ENCODE measurements at places on chromosomes 11 and 22. TPM values are rescaled to one million over a fixed set of nuclear protein-coding genes. Genes with fewer than 3 reads are reported as not detected.

DNA sequence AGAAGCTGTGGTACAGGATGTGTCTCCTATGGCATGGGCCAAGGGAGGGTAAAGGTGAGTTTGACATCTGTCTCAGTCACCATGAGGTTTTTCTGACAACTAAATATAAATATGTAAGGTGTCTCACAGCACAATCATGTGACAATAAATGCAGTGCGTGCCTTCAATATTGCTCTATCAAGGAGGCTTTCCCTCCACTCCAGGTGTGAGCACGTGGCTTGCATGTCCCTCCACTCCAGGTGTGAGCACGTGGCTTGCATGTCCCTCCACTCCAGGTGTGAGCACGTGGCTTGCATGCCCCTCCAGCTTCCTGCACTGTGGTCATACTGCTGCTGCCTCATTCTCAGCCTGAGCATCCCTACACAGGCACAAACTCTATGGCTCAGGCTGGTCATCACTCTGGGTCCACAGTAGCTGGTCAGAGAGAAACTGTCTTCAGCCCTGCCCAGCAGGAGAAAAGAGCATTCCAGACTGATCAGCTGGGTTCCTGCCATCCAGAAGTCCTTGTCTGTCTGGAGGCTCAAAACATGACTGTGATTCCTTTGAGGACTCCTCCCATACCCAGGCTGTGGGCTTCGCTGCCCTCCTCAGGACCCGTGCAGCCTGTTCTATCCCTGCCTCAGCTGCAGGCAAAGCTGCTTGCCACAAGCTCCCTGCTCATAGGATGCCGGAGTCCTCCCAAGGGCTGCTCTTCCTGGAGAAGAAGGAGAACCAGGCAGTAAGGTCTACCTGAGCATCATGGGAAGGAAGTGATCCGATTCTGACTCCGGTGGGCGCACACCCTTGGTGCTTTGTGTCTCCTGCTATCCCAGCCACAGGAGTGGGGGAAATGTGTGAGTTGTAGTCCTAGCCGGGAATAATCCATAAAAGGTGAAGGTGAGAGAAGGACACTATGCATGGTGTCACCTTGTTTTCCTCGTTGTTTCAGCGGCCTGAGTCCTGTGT, 33.4 kb upstream of the VPREB1 start:
- peak overlapping the region; percentile 85 for H3K27ac ChIP-seq
- H3K36me3 ChIP-seq: no peaks in the 10 kb centered on the region
- H3K27me3 ChIP-seq: no peaks in the 10 kb centered on the region
- no peak for DNase-seq
- H3K4me3 ChIP-seq: no peak overlapping the region

GRCh38 chr11:125948278-125949051, 2.6 kb downstream of the VSIG10L2 start:
- no peaks in the 10 kb centered on the region for H3K36me3 ChIP-seq
- H3K27me3 ChIP-seq: no peaks in the 10 kb centered on the region

DNA sequence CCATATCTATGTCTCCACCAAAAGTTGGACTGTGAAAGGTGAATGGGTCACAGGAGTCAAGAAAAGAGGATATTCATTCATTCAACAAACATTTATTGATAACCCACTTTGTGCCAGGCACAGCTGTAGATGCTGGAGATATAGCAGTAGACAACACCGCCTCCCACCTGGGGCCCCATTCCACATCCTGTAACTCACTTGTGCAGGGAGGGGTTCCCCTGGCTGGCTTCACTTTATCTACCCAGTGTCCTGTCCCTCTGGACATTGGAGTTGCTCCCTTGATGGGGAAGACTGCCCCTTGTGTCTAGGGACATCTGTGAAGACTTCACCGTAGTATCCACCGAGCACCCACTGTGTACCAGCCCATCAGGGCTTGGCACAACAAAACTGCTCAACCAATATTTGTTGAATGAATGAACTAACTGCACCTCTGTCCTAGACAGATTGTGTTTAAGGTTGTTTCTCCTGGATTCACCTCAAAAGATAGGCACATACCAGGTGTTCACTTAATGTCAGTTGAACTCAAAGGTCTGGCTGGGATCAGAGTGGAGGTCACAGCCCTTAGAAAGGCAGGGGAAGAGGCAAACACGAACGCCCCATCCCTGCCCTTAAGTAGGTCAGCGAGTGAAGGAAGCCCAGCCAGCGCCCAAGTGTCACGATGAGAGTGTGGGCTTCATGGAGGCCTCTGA, 1.4 kb upstream of the OVOL1 start:
- H3K36me3 ChIP-seq: peaks cover 2% of the 10 kb centered on the region
- DNase-seq: no peak
- no peak overlapping the region for H3K4me3 ChIP-seq
- no peak overlapping the region for H3K27ac ChIP-seq
- peaks cover 14% of the 10 kb centered on the region for H3K4me1 ChIP-seq

The OR51B4 gene
- not detected for total RNA-seq

The SEC14L2 gene
- total RNA-seq: 7.6 TPM
